ENCODE measurements at places on chromosomes 5 and 9.
A peak's percentile ranks its signal among the peaks of the same experiment; 100 is the strongest.

DNA sequence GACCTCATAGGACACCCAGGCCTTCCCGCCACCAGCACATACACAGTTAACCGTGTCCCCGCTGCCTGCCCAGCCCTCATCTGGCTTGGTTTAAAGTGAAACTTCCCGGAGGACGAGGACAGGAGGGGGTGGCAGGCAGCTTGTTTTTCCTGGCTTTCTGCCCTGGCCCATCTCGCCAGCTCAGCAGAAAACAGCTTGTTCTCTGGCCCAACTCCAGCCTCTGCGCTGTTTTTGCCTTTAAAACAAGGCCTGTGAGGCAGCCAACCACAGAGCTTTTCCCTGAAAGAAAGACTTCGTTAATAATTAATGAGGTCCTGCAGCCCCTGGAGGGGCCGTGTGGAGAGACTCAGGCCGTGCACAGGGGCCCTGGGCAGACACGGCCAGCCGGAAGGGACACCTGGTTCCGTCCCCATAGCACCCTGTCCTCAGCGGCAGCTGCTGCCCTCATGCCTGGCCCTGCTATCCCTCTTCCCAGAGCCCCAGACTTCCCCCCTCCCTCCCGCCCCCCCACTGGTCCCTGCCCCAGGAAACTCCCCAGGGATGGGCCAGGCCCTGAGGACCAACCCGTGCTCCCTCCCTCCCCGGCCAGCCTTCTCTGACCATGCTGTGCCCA is 108.7 kb downstream of the RXRA start:
- no peak for DNase-seq

GRCh38 chr5:172798422-172799215 is 27.6 kb upstream of the DUSP1 start:
- DNase-seq = no peak

- no peak for DNase-seq
Observed at GRCh38 chr5:139079225-139079990, 118.8 kb downstream of the SIL1 start.

DNA sequence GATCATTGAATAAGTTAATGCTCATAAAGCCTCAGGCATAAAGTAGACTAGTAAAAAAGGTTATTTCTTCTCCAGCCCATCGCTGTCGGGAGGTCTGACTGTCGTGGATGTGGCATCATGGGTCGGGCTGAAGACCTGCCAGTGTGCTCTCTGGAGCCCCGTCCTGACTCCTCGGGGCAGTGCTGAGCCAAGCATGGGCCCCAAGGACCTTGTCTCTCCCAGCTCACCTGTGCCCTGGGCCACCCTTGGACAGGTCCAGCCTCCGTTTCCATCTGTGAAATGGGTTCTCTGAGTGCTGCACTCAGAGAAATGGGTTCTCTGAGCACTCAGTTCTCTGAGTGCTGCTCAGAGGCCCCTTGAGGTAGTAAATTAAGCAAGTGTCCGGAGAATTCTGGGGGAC is 269.0 kb downstream of the GADD45G start:
- DNase-seq = no peak

- DNase-seq = no peak
Observed at GRCh38 chr5:14341571-14342230, 198.6 kb downstream of the TRIO start.

DNA sequence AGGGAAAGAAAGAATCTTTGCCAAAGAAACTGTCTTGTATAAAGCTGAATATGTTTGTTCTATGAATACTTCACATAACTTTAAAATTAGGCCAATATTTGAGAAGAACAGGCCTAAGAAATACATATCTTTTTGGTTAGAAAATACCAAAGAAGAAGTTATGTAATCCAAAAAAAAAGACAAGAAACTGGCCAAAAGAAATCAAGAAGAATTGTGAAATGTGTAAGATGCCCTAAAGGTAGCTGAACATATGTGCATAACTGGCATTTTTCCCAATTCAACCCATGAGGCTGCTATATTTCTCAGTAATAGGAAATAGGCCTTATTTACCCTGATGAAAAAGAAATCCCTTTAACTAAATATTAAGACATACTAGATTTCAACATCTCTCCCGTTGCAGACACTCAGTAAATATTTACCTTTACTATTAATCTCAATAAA is 290.0 kb downstream of the CETN3 start:
- DNase-seq = no peak

DNA sequence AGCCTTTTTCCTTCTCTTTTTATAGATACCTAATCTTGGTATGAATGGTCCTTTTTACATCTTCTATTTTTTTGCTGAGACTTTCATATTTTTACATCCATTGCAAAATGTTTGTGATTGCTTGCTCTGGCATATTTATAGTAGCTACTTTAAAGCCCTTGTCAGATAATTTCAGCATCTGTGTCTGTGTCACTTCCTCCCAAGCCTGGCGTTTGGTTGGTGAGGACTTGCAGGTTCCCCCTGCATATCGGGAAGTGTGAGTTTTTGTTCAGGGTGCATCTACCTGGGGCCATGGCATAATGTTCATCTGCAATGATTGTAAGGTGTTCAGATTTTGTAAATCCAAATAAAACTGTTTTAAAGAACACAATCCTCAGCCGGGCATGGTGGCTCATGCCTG is 8.9 kb downstream of the FBXW5 start:
- DNase-seq = no peak

DNA sequence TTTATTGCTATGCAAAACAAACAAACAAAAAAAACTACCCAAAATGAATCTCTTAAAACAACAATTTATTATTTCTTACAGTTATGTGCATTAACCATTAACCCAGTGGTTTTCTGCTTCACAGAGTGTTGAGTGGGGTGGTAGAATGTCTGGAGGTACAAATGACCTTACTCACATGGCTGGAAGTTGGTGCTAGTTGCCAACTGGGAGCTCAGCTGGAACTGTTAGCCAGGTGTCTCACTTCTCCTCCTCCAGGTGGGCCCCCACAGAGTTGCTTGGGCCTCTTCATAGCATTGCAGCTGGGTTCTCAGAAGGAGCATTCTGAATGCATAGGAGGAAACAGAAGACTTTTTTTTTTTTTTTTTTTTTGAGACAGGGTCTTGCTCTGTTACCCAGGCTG is 10.5 kb upstream of the B4GALT1 start:
- DNase-seq = no peak

GRCh38 chr5:2102819-2103776 is 220.4 kb upstream of the IRX4 start:
- DNase-seq = no peak

DNA sequence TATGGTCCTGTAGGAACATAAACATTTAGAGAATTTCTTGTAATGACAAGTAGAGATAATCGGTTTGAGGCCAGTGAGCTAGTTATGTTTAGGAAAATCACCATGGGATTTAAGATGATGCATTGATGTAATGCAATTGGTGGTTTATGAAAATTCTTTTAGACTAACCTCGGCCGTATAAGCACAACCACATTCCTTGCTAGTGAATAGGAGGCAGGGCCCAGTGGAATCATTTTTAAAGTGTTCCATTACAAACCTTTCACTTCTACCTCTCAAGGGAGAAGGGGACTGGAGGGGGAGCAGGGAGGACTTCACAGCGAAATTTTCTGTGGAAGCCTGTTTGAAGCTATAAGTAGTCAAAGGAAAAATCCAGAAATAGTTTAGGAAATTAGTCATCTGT is 71.8 kb upstream of the NFIL3 start:
- DNase-seq = no peak

DNA sequence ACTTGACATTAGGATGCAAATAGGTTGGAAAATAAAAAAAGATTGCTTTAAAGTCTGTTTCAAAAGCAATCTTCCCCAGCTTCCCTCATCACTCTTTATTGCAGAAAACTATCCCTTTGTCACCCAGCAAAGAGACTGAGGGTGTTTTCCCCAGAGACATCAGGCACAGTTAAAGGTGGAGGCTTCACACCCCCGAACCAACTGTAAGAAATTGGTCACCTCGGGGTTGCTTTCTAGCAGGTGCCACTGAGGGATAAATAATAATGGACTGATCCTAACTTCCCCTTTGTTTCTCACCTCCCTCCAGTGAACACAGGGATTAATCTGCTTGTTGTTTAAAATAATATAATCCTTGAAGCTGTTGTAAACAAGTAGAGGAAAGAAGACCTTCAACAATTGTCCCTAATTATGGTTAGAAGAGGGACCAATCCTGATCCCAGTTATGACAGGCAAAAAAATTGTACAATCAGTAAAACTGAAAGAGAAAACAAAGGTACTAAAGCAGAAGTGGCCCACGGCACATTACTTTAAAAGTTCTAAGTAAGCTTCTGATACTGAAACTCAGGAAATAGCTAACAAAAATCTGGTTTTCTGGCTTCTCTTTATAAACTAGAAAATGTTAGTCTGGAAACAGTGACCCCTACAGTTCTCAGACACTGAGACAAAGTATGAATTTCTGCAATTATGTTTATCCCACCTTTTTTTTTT is 6.6 kb upstream of the PCSK1 start:
- no peak for DNase-seq

DNA sequence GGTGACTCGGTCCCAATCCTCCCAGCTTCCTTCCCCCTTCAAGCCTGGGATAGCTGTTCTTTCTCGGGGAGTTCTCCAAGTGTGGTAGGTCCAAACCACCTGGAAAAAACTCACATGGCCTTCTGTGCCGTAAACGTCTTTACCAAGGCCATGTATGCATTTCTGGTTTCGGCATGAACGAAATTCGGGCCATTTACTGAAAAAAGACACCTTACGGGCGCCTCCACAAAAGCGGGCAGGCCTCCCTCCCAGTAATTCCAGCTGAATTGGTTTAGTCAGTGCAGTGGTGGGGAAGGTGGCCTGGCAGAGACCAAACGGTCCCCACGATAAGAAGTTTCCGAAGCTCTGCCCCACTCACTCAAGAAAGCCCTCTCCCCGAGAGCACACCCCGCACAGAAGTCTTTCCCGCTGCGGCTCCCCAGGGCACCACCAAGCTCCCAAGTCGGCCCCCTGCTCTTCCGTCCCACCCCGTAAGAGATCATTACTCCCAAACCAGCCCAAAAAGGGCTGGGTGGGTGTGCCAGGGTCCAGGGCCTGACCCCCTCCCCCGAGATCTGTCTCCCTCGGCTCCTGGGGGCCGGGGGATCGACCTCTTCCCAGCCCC is 86.3 kb upstream of the MELK start:
- DNase-seq = no peak

DNA sequence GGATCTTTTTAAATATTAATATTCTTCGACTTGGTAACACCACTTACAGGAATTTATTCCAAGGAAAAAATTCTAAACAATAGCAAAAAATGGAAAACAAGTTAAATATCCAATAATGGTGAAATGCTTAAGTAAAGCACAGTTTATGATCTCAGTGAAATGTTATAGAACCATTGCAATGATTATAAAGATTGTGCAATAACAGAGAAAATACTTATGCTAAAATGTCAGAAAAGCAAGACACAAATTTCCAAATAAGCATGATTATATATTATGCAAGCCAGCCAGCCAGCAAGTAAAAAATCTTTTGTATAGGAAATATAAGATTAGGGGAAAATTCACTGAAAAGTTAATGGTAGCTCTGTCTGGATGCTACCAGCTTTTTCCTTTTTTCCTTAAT is 102.7 kb upstream of the EFNA5 start:
- DNase-seq = no peak

DNA sequence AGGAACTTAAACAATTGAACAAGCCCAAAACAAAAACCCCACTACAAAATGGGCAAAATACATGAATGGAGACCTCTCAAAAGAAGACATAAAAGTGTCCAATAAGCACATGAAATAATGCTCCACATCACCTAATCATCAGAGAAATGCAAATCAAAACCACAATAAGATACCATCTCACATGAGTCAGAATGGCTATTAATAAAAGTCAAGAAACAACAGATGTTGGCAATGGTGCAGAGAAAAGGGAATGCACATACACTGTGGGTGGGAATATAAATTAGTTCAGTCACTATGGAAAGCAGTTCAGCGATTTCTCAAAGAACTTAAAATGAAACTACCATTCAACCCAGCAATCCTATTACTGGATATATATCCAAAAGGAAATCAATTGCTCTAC is 337.4 kb upstream of the GRIA1 start:
- DNase-seq = no peak

DNA sequence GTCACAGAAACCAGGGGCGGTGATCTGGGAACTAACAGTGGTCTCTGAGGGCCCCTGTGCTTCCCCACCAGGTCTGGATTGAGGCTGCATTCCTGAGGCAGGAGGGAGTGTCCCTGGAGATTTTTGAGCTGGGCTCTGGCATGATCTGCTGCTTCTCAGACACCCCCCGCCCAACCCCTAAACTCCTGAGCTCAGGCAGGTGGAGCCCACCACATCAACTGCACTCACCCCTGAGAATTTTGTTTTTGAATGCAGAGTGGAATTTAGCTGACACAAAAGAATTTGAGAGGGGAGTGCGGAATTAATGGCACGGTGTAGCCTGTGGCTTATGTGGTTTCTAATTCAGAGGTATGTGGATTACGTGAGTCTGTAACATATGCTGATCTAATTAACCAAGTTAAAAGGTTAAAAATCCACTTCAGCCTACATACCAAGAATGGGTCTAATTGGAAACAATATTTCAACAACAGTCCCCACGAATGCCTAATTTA is 23.9 kb upstream of the CTSL start:
- no peak for DNase-seq

- DNase-seq = no peak
Observed at GRCh38 chr5:167710444-167711073, 580.9 kb upstream of the WWC1 start.

GRCh38 chr5:138438724-138439476 is at the start of gene REEP2:
REEP2 (plus strand) TSS chr5:138439057; CDS start chr5:138439209, 152 bp downstream.
- peak; percentile 55 for DNase-seq

DNA sequence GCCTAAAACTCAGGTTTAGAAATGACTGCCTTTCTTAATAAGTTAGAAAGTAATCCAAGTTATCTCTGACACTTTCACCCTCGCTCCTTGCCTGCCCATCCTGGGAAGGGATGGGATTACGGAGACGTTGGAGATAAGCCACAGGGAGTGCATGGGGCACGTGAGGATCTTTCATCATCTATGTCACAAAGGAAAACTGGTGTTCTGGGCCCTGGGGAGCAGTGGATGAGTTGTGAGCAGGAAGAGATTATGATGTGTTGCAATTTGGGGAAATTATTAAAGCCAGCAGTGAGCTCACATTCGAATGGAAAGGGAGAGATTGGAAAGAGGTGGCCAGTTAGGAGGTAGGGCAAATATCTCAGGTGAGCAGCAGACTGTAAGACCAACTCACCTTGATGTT is 12.8 kb downstream of the AFAP1L1 start:
- DNase-seq = no peak

DNA sequence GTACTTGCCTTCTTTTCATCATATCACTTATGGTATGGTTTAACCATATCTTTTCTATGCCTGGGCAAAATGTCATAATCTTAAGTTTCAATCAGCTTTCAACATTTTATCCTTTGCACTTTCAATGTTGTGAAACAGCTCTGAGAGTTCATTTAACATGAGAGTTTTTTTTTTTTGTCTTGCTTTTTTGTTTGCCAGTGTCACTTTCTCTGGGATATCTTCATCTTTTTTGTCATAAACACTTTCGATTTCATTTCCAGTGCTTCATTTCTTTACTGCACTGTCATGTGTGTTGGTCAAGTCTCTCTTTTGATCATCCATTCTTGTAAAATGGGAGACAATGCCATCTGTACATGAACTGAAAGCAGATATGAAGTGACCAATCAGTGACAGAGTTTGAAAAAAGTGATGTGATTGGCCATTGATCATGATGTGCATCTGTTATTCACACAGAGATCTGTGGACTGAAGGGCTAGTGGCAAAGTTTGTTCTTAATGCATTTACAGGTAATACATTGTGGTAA is 7.5 kb upstream of the POU5F2 start:
- DNase-seq = no peak
